ENCODE measurements at places on chromosomes 6 and 20. TPM values are rescaled to one million over a fixed set of nuclear protein-coding genes. Genes with fewer than 3 reads are reported as not detected.

DNA sequence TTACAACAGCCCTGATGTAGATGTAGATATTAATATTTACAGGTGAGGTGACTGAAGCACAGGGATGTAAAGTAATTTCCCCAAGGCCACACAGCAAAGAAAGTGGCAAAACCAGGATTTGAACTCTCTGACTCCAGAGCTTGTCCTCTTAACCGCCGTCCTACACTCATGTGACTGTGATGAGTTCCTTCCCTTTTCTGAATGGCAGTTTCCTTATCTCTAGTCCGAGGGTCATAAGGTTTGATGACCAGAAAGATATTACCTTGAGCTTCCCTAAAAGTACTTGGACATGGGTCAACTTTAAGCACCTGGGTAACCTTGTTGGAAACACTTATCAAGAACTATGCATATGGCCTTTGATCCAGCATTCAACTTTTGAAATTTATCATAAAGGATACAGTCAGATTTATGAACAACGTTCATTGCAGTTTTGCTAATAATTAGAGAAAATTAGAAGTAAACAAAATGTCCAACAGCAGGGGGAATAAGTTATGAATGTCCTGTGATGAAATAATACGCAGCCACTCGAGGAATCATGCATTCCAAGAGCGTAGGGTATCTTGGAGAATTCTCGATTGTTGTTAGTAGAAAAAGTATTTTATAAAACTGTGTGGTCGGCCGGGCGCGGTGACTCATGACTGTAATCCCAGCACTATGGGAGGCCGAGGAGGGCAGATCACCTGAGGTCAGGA lies 2.3 kb upstream of the TLDC2 start:
- DNase-seq = no peak

DNA sequence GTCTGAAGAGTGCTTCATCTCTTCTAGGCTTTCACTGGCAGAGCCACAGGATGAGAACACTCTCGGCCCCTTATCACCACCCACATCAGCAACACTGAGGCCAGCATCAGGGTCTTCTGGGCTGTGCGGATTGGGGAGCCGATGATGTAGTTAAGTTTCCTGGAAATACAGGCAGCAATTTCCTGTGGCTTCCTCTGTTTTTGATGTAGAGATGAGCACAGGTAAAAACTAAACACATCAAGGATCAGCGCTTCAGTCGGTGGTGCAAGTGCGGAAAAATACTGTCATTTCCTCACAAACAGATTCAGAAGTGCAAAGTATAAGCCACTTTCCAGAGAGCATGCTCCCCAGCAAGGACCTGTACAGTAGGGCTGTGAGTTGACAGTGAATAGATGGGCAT lies 62.6 kb downstream of the BACH2 start:
- DNase-seq = no peak

DNA sequence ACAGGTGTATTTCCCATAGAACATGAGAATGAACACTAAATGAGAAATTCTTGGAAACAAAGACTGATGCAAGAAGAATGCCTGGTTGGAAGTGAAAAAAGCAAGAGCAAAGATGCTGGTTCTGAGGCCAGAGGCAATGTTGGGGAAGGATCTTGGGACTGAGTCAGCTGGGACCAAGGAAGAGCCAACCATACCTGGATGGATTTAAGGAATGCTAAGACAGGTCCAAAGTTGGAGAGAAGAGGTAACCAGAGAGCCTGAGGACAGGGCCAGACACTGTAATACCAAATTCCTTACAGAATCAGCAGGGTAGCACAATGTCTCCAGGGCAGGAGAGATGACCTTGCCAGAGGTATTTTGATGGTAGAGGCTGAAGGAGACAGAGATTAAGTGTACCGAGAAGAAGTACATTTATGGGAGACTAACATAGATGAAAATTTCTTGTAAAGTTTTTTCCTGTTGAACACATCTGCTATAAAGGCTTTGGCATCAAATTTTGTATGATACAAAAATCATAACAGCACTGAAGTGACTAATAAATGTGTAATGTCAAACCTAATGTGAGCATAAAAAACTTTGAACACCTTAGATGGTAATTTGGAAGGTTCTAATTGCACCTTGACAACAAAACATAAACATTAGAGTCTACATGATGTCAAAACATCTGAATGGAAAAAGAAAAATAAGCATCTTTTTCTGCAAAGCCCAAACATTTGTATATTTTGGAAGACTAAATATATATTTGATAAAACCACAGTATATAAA lies 221.7 kb upstream of the MARCKS start:
- no peak for DNase-seq

GRCh38 chr20:58753267-58753921 lies 60.8 kb downstream of the NPEPL1 start:
- DNase-seq = no peak

DNA sequence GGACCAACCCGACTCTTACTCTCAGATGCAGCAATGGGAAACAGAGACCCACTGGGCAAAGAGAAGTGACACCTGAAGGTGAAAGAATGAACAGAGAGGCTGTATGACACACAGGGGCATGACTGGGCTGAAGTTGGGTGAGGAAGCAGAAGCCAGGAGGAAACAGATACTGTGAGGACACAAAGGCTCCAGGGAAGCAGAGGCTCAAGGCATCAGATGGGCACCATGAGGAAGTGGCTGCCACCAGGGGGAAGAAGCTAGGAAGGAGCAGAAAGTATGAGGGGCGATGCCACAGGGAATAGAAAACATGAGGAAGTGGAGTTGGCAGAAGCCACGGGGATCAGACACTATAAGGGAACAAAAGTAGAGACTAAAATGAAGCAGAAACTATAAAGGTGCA lies 30.9 kb upstream of the OCSTAMP start:
- DNase-seq = no peak

- DNase-seq = no peak
Measured at GRCh38 chr20:37501940-37502339, 19.1 kb upstream of the NNAT start.

- DNase-seq = no peak
Measured at GRCh38 chr6:17031961-17032360, 69.9 kb upstream of the STMND1 start.

DNA sequence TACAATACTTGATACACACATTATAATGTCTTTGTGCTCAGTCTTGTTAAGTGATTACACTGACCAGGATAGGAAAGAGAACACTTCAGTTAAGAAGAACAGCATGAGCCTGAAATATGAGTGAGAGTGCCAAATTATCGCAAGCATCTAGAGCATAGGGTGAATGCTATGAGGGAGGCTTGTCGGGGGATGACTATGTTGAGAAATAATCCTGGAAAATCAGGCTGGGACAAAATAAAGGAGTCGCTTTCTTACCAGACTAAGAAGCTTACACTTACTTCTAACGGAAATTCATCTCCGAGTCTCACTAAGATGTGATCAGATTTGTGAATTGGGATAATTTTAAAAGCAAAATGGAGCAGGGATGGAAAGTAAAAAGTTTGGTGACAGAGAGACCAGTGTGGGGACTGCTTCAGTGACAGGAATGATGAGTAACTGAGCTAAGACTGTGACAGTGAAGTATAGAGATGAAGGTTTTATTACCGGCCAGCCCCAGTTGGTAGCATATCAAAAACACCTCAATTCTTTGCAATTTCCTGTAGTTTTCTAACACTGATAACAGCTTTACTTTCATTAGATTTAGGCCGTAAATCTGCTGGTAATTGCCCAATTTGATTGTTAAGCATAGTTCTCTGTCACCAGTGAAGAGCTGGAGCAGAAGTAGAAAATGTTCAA lies 48.4 kb upstream of the DEFB112 start:
- DNase-seq = no peak

GRCh38 chr6:139522511-139523220 lies 148.2 kb upstream of the CITED2 start:
- DNase-seq = no peak

- no peak for DNase-seq
Measured at GRCh38 chr20:20497242-20497978, 129.5 kb downstream of the INSM1 start.

DNA sequence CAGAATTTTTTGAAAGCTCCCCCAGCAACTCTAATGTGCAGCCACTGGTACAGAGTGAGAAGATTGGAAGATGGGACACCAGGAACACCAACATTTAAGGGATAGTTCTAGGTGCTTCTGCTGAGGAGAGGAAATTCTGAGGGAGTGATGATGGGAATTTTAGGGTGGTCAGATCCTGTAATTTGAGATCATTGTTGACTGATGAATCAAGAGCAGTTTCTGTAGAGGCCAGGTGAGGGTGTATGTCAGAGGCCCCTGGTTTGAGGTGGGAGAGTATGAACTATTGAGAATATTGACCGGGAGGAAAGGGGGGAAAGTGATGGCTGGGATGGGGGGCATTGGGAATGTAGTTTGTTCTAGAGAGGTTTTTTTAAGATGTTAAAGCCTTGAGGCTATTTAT lies 47.2 kb downstream of the PTPRA start:
- no peak for DNase-seq

DNA sequence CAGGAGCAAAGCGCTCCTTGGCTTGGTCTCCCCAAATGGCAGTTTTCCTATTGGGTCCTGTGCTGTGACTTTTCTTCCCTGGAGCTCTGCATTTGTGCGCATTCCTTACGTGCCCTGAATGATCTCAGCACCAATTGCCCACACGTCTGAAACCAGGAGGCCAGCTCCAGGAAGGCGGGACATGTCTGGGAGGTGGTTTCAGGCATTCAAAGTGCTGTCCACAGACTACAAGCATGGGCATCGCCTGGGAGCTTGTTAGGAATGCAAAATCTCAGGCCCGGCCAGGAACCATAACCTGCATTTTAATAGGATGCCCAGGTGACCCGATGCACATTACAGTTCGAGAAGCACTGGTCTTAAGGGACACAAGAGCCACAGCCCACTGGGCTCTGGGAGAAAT lies 239.6 kb downstream of the ANKRD60 start:
- DNase-seq = no peak

GRCh38 chr6:68975816-68976215 lies 340.7 kb downstream of the ADGRB3 start:
- DNase-seq = no peak

GRCh38 chr20:46230801-46231282 lies 77.5 kb downstream of the CDH22 start:
- DNase-seq = no peak

GRCh38 chr20:57504411-57504810 lies 20.5 kb downstream of the CTCFL start:
- DNase-seq = no peak

- DNase-seq = no peak
Measured at GRCh38 chr6:119476024-119476423, 126.5 kb upstream of the MAN1A1 start.

DNA sequence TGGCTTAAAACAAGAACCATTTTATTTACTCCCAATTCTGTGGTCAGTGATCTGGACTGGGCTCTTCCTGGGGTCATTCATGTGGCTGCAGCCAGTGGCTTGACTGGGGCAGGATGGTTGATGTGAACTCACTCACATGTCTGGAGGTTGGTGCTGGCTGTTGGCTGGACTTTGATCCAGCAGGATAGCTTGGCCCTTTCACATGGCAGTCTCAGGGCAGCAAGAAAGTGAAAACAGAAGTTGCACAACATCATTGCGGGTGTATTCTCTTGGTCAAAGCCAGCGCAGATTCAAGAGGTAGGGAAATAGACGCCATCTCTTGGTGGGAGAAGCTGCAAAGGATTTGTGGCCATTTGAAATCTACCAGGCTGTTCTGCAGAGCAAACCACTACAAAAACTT lies 77.2 kb downstream of the MDGA1 start:
- DNase-seq = no peak

GRCh38 chr20:3239026-3239866 lies at the start of gene SLC4A11:
TSS of gene SLC4A11 (minus strand) at chr20:3239190. CDS start at chr20:3239137, 53 bp downstream.
- DNase-seq = no peak

- DNase-seq = no peak
Measured at GRCh38 chr20:15163632-15164031, 826.2 kb upstream of the FLRT3 start.

DNA sequence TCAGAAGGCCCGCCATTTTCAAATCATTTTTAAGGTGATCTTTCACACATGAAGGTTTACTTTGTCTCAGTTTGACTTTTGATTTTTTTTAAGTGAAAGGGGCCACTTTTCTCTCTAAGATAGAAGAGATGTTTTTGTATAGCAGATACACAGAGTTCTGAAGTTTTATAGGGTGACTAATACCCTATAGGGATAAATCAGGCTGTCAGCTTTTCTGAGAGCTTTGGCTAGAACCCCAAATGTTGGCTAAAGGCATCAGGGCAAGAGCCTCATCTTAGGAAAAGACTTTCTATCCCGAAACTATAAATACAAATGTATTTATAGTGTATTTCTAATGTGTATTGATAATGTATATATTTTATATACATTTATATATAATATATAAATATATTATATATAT lies 181.4 kb downstream of the TBX18 start:
- DNase-seq = no peak

GRCh38 chr6:129860908-129861665 lies at the start of gene TMEM244:
TSS of gene TMEM244 (minus strand) at chr6:129861315. CDS start at chr6:129861188, 127 bp downstream.
- DNase-seq = no peak

GRCh38 chr20:4147319-4147718 lies 132.0 kb upstream of the RNF24 start:
- no peak for DNase-seq

DNA sequence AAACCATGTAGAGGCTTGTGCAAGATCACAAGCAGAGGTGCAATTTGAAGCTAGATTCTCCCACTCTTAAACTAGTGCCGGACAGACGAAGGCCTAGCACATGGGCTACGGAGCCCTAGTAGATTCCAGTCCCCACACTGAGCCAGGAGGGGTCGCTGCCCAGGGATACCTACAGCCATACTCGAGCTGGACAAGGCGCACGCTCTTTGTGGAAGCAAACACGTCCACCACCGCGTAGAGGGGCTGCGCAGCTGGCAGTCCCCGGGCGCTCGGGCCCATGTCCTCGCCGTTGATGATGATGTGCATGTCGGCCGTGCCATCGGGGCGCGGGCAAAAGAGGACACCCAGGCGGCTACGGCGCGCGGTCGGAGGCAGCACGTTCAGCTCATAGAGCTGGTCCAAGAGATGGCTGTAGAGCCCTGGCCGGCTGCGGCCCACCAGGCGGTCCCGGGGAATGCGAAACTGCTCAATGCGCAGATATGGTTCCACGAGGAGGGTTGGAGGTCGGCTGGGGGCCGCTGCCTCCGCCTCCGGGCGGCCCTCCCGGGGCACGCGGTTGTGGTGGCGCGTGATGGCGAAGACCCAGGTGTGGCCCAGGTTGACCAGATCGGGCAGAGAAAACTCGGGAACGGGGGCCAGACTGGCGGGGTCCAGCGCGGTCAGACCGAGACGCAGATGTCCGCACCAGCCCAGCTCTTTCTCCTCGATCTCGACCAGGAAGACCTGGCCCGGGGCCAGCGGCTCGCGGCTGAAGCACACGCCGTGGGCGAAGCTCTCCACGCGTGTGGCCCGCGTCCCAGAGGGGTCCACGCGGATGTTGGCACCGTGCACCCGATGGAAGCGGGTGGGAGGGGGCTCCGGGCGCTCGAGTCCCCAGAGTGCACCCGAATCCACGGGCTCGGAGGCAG lies 677 bp downstream of the NEURL2 start:
- no peak for DNase-seq

GRCh38 chr20:46894971-46895905 lies 595 bp downstream of the EYA2 start:
- no peak for DNase-seq

- DNase-seq = no peak
Measured at GRCh38 chr6:137150072-137150471, 23.4 kb downstream of the IL22RA2 start.

GRCh38 chr6:106469882-106470281 lies 109.4 kb downstream of the CRYBG1 start:
- DNase-seq = no peak

The DEF6 gene
- 23.1 TPM for total RNA-seq

The PNPLA1 gene
- total RNA-seq = not detected

The DEFB132 gene
- not detected for total RNA-seq

The RUNX2 gene
- total RNA-seq = 13.0 TPM

The LST1 gene
- total RNA-seq = not detected

The PTCRA gene
- not detected for total RNA-seq

The HSF2 gene
- 27.5 TPM for total RNA-seq

The ZC3H12D gene
- total RNA-seq = 2.2 TPM

The WASF1 gene
- total RNA-seq = 20.1 TPM

The CHRNA4 gene
- 0.25 TPM for total RNA-seq

The ADA gene
- total RNA-seq = 25.3 TPM
